ENCODE measurements at places on chromosomes 2 and 18. TPM values are rescaled to one million over a fixed set of nuclear protein-coding genes. Genes with fewer than 3 reads are reported as not detected.

DNA sequence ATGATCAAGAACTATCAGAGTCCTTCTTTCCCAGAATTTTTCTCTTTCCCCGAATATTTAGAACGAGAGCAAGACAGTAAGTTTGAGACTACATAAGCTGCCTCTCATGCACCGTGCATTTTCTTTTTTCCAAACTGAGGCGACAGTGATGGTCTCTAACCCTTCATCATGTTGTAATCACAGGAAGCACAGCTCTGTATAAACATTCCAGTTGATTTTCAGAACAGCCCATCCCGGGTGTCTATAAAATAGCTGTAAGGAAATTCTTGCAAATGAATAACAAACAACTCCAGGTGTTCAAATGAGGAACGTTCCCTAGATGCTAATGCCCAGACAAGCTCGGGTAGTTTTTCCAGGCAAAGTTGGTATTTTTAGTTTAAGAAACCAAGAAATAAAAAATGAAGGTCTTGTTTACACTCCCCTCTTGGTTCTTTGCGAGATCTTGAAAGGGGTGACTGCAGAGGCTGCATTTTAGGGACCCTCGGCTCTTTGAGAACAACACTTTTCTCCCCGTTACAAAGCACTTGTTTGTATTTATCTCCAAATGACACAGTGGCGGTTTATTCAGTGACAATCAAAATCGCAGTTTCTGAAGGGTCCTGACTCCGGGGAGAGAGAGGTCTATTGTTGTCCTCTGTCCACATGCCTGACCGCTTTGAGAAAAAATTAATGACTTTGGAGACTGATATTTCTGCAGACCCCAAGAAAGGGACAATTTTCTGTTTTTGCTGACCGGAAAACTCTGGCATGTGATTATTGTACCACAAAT lies 101.1 kb upstream of the NCK2 start:
- no peak for DNase-seq

The OTOS gene
- polyA plus RNA-seq, result not detected

DNA sequence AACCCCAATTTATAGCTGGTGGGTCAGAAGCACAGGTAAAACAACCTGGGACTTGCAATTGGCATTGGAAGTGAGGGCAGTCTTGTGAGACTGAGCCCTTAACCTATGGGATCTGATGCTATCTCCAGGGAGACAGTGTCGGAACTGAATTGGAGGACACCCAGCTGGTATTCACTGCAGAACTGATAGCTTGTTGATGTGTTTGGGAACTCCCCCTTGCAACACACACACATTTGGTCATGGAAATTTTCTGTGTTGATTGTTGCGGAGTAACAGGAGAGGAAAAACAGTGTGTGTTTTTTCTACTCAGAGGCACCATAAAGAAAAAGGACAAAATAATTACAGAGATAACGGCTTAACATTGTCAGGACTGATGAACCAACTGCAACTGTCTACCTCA lies 16.1 kb downstream of the TPGS2 start:
- no peak for DNase-seq

- no peak for DNase-seq
These were observed 702.6 kb upstream of the LRRTM1 start for GRCh38 chr2:81007104-81007503.

- DNase-seq, result no peak
These were observed 450.2 kb downstream of the ERBB4 start for GRCh38 chr2:212088353-212088752.

DNA sequence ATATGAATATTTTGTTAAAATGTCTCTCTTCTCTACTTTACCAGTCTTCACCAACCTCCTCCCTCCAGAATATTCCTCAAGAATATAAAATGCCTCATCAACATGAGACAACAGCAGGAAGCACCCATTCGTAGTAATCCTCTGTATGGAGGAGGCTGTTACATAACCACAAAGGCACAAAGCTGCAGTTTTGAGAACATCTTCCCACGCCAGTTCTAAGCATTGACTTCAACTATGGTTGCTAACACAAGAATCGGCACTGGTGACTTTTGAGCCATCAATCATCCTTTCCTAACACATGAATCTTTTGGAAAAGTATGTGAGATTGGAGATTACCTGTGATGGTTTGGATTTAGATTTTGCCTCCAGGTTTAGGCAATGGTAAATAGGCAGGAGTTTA lies 54.9 kb upstream of the CYP1B1 start:
- no peak for DNase-seq

The GPR45 gene
- polyA plus RNA-seq, result 0.09 TPM

The SEC11C gene
- polyA plus RNA-seq, result 10.1 TPM

All from muscle of back (tissue), 13 donors.